ENCODE measurements at places on chromosomes 4 and X.

DNA sequence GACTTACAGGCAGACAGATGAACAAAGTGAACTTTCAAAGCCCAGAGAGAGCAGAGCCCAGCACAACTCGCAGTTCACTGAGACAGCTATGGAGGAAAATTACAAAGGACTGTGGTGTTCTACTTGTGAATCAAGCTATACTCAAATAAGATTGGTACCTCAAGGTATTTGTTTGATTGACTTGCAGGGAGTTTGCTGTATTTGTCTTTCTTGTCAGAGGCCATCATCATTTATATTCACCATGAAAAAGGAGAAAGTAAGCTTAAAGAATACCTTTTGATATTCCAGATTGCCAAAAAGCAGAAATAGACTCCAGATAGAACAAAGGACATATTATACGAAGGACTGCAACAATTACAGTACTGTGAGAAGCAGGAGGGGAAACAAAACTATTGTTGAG, 1047.9 kb downstream of the RPA4 start:
- no peak for DNase-seq

- no peak for DNase-seq
These were observed 538 bp downstream of the STBD1 start for GRCh38 chr4:76306882-76307659.

DNA sequence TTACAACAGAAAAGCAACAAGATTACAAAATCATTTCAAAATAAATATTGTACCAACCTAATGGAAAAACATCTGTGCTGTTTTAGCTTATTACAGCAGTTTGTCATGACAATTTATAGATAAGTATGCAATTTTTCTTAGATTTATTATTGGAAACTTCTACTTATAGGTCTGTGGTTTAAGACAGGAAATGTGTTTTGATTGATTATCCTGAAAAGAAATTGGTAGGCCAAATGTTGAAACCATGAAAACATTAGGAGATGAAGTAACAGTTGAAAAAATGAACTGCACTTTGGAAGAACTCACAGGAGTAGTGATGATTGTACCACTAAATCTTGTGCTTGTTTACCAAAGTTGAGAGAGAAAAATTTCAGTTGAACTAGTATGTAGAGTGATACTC, 162.2 kb upstream of the GIMD1 start:
- no peak for DNase-seq

- no peak for DNase-seq
These were observed 174.1 kb upstream of the HS3ST1 start for GRCh38 chr4:11602606-11603340.

DNA sequence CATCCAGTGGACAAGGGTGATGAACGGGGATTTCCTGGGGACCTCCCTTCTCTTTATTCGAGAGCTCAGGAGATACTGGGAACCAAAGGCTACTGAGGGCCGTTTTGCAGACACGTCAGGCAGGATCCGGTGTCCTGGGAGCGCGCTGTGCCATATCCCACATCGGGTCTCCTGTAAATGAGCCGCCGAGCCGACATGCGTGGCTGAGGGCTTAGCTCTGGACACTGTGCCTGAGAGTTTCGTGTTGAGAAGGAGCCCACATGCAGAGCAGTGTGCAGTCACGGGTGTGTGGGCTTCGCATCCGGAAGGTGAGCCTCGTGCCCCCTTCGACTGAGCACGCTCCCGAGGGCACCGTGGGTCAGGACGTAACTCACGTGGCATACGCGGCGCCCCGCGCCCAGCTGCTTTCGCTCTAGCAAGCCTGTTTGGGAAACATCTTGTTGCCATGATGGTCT, 28.5 kb upstream of the HGFAC start:
- no peak for DNase-seq

- no peak for DNase-seq
These were observed 50.6 kb upstream of the SHOX start for GRCh38 chrX:580030-580429.

Data from stimulated activated CD4-positive, alpha-beta T cell treated with anti-CD3 and anti-CD28 coated beads, Interleukin-1b, Interleukin-23, amount 100 ng/mL, for 1 hour (primary cell).